ENCODE measurements at places on chromosomes 7 and 10.
A peak's percentile ranks its signal among the peaks of the same experiment; 100 is the strongest.

DNA sequence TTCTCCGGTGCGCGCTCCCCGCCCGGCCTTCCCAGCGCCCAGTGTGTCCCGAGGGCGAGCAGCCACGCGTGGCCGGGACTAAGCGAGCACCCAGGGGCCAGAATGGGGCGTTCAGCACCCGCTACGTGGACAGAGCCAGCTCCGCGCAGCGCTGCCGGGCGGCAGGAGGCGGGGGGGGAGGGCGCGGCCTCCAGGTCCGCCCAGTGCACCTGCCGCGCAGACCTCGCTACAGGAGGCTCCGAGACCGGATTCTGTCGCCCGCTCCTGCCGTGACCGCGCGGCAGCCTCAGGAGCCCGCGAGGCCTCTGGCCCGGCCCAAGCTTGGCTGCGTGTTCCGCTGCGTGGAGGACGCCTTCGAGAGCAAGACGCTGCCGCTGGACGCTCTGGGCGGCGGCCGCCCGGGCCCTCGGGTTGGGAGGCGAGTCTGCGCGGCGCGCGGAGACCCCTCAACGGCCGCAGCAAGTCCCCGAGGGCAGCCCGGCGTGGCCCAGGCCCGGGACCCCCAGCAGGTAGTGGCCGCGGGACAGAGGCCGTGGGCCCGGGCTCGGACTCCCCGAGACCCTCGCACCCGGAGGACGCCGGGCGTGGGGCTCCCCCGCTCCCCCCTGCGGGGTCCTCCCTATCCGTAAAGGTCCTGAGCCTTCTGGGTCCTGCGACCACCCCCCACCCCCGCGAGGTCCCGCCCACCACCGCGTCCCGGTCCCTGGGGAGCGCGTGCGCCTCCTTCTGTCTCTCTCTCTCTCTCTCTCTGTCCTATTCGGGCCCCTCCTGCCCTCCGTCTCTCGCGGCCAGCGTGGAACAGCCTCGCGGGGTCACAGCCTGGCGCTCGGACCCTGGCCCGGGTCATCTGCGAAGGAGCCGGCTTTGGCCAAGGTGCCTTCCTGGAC lies 904 bp upstream of the DPYSL4 start:
- peaks cover 25% of the 10 kb centered on the region for H3K27me3 ChIP-seq
- no peak overlapping the region for H3K27ac ChIP-seq
- peaks cover 19% of the 10 kb centered on the region for H3K4me1 ChIP-seq
- H3K4me3 ChIP-seq: peak overlapping the region; percentile 53

DNA sequence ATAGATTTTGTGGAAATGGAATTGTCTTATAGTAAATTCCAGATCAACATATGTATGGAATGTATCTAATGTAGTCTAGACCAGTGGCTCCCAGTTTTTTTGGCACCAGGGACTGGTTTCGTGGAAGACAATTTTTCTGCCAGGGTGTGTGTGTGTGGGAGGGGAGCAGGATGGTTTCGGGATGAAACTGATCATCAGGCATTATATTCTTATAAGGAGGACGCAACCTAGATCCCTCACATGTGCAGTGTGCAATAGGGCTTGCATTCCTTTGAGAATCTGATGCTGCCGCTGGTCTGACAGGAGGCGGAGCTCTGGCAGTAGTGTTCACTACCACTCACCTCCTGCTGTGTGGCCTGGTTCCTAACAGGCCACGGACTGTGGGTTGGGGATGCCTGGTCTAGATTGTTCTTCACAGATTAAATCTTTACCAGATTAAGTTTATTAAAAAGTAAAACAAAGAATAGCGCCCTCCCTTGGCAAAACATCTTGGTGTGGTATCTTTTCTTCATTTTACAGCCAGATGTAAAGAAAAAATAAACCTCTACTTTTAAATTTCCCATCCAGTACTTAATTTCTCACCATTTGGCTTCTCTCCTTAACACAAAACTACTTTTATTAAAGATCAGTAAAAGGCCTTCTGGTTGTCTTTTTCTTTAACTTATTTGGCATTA lies 48.4 kb downstream of the SEPTIN7 start:
- H3K4me1 ChIP-seq: peaks cover 3% of the 10 kb centered on the region
- H3K4me3 ChIP-seq: no peak overlapping the region
- DNase-seq: no peak
- no peaks in the 10 kb centered on the region for H3K27me3 ChIP-seq

- DNase-seq: no peak
- H3K27ac ChIP-seq: no peak overlapping the region
- no peaks in the 10 kb centered on the region for H3K4me1 ChIP-seq
- no peak overlapping the region for H3K4me3 ChIP-seq
- H3K36me3 ChIP-seq: no peaks in the 10 kb centered on the region
- no peaks in the 10 kb centered on the region for H3K27me3 ChIP-seq
Observed at GRCh38 chr7:81774551-81774950, 4.7 kb upstream of the HGF start.

GRCh38 chr10:116691635-116692034 lies 50.7 kb downstream of the HSPA12A start:
- no peak overlapping the region for H3K4me3 ChIP-seq
- H3K36me3 ChIP-seq: no peaks in the 10 kb centered on the region
- no peaks in the 10 kb centered on the region for H3K4me1 ChIP-seq
- DNase-seq: no peak

- H3K27me3 ChIP-seq: no peaks in the 10 kb centered on the region
- H3K27ac ChIP-seq: no peak overlapping the region
- H3K36me3 ChIP-seq: peaks cover 37% of the 10 kb centered on the region
- DNase-seq: no peak
- peaks cover 26% of the 10 kb centered on the region for H3K4me1 ChIP-seq
- no peak overlapping the region for H3K4me3 ChIP-seq
Observed at GRCh38 chr7:100152937-100153666, 4.4 kb downstream of the LAMTOR4 start.

DNA sequence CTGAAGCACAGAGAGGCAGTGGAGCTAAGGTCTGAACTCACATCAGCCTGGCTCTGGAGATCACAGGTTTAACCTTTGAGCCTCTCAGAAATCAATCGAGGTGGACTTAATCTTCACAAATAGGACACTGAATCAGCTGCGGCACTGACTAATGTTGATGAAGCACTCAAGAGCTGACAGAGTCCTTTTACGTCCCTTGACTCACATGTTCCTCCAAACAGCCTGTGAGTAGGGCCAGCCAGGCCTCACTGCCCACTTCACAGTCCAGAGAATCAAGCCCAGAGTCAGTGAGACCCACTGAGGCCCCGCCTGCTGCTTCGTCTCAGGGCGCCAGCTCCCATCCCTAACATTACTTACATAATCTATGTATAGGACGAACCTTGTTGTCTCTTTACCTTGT lies 63.1 kb downstream of the TNS3 start:
- no peaks in the 10 kb centered on the region for H3K36me3 ChIP-seq
- no peaks in the 10 kb centered on the region for H3K27me3 ChIP-seq
- DNase-seq: no peak
- no peaks in the 10 kb centered on the region for H3K4me1 ChIP-seq
- H3K27ac ChIP-seq: no peak overlapping the region

- H3K27ac ChIP-seq: no peak overlapping the region
- no peak for DNase-seq
- no peaks in the 10 kb centered on the region for H3K4me1 ChIP-seq
- H3K27me3 ChIP-seq: no peaks in the 10 kb centered on the region
Observed at GRCh38 chr10:78802866-78803265, 265.9 kb upstream of the ZMIZ1 start.

GRCh38 chr10:61897671-61898434 lies 3.6 kb upstream of the ARID5B start:
- no peaks in the 10 kb centered on the region for H3K27me3 ChIP-seq
- no peak for DNase-seq
- no peaks in the 10 kb centered on the region for H3K36me3 ChIP-seq
- no peak overlapping the region for H3K4me3 ChIP-seq
- H3K4me1 ChIP-seq: peaks cover 15% of the 10 kb centered on the region

- H3K27me3 ChIP-seq: no peaks in the 10 kb centered on the region
- H3K27ac ChIP-seq: no peak overlapping the region
- H3K36me3 ChIP-seq: no peaks in the 10 kb centered on the region
- H3K4me3 ChIP-seq: no peak overlapping the region
Observed at GRCh38 chr7:94436018-94436604, 41.4 kb downstream of the COL1A2 start.

- DNase-seq: no peak
- no peaks in the 10 kb centered on the region for H3K27me3 ChIP-seq
- no peaks in the 10 kb centered on the region for H3K36me3 ChIP-seq
- no peak overlapping the region for H3K4me3 ChIP-seq
- H3K27ac ChIP-seq: no peak overlapping the region
Observed at GRCh38 chr10:27654284-27654683, 91.3 kb downstream of the MKX start.

DNA sequence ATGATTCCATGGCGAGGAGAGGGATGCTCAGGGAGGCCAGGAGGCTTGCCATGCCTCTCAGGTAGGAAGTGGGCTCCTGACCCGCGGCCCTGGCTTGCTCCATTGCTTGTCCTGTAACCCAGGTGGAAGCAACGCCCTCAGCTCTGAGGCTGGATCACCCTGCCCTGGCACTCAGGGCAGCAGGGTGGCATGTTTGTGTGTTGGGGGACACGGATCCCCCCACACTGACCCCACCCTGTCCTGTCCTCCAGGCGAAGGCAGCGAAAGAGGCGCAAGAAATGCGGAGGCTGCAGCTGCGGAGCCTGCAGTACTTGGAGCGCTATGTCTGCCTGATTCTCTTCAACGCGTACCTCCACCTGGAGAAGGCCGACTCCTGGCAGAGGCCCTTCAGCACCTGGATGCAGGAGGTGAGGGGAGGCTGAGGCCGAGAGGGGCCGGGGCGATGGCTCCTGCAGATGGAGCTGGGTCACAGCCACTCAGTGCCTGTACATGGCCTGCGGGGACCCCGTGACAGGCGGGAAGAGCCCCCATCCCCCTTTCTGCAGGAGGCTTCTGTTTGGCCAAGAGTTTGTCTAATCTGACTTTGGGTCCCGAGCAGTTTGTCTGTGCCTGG lies 38.3 kb downstream of the PRF1 start:
- no peak overlapping the region for H3K4me3 ChIP-seq
- H3K4me1 ChIP-seq: no peaks in the 10 kb centered on the region
- no peaks in the 10 kb centered on the region for H3K36me3 ChIP-seq
- no peak for DNase-seq
- H3K27ac ChIP-seq: no peak overlapping the region

GRCh38 chr10:68628576-68629127 lies 68.5 kb downstream of the TET1 start:
- no peaks in the 10 kb centered on the region for H3K27me3 ChIP-seq
- DNase-seq: no peak
- H3K4me3 ChIP-seq: no peak overlapping the region
- no peak overlapping the region for H3K27ac ChIP-seq

DNA sequence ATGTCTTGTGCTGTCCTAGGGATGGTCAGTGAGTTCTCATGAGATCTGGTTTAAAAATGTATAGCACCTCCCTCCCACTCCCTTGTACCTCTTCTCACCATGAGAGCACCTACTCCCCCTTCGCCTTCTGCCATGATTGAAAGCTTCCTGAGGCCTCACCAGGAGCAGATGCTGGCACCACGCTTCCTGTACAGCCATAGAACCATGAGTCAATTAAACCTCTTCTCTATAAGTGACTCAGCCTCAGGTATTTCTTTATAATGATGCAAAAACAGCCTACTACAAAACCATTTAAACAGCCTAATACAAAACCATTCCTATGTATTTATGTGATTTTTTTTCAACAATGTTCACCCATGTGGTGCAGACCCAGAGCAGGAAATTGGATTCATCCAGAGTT lies 32.0 kb downstream of the KDM7A start:
- no peak overlapping the region for H3K27ac ChIP-seq
- no peaks in the 10 kb centered on the region for H3K36me3 ChIP-seq
- H3K4me3 ChIP-seq: no peak overlapping the region
- no peaks in the 10 kb centered on the region for H3K4me1 ChIP-seq
- DNase-seq: no peak

- no peak for DNase-seq
- no peaks in the 10 kb centered on the region for H3K4me1 ChIP-seq
- H3K27ac ChIP-seq: no peak overlapping the region
- H3K27me3 ChIP-seq: no peaks in the 10 kb centered on the region
- no peaks in the 10 kb centered on the region for H3K36me3 ChIP-seq
Observed at GRCh38 chr7:64874114-64874513, 29.0 kb upstream of the ZNF273 start.

DNA sequence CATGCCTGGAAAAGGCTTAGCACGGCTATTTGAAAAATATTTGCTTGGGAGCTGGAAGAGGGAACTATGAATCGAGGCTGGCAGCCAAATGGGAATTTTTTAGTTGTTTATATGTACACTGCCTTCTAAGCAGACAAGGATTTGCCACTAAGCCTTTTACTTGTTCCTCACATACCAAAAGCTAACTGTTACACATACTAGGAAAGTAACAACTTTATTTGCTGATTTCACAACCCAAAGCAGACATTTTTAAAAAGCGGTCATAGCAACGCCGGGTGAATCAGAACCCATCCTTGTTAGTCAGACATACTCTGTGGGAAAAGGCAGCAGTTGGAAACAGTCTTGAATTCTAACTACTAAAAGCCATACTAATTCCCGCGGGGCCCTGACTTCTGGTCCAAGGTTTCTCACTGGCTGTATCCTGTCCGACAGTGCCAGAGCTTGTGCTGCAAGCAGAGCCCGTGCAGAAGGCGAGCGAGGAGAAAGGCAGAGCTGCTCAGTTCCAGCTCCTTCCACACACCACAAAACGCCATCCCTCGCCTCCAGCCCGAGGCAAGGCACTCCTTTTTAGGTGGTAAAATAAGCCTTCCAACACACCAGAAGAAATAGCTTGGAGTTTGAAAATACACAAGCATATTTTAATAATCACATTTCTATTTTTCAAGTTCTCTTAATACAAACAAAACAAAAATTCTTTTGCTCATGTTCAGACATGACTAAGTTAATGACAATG lies 89.2 kb downstream of the RNF216 start:
- peak overlapping the region; percentile 41 for H3K27ac ChIP-seq
- H3K27me3 ChIP-seq: no peaks in the 10 kb centered on the region
- H3K36me3 ChIP-seq: no peaks in the 10 kb centered on the region
- peaks cover 71% of the 10 kb centered on the region for H3K4me1 ChIP-seq
- no peak for DNase-seq
- H3K4me3 ChIP-seq: no peak overlapping the region

DNA sequence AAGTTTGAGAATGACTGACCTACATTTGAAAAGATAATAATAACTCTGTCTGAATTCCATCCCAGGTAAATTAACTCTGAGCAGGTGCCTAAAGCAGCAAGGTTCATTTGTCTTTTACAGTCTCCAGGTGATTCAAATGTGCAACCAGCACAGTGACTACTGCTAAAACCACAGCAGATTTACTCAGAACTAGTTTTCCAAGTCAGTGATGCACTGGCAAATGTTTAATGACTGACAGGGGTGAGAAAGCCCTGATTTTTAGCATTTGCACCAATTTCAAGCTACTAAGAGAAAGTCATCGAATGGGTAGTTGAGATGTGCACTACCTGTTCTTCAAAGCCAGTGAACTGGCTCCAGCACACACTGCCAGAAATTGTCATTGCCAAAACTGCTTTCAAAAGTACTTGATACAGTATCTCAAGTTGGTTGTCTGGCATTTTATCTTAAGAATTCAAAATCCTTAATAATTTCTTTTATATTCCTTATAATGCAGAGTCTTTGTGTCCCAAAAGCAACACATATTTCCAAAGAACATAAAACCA lies 60.3 kb downstream of the ATOH7 start:
- no peak for DNase-seq
- H3K36me3 ChIP-seq: no peaks in the 10 kb centered on the region
- H3K4me3 ChIP-seq: no peak overlapping the region
- no peaks in the 10 kb centered on the region for H3K27me3 ChIP-seq
- no peak overlapping the region for H3K27ac ChIP-seq

GRCh38 chr7:17618652-17618974 lies 320.2 kb downstream of the AHR start:
- no peak for DNase-seq
- no peaks in the 10 kb centered on the region for H3K36me3 ChIP-seq
- no peak overlapping the region for H3K4me3 ChIP-seq
- no peaks in the 10 kb centered on the region for H3K27me3 ChIP-seq
- no peak overlapping the region for H3K27ac ChIP-seq
- no peaks in the 10 kb centered on the region for H3K4me1 ChIP-seq

GRCh38 chr10:100766693-100767421 lies 21.5 kb downstream of the PAX2 start:
- H3K27ac ChIP-seq: no peak overlapping the region
- no peak overlapping the region for H3K4me3 ChIP-seq
- peaks cover 3% of the 10 kb centered on the region for H3K27me3 ChIP-seq

All from effector memory CD4-positive, alpha-beta T cell (primary cell).